ENCODE measurements at places on chromosomes 3 and 15. TPM values are rescaled to one million over a fixed set of nuclear protein-coding genes. Genes with fewer than 3 reads are reported as not detected.
A peak's percentile ranks its signal among the peaks of the same experiment; 100 is the strongest.

SPINK8 gene
- not detected for total RNA-seq

GRCh38 chr15:65868546-65869125, 655 bp upstream of the RAB11A start:
- no peaks in the 10 kb centered on the region for H3K36me3 ChIP-seq
- DNase-seq, result no peak
- no peaks in the 10 kb centered on the region for H3K27me3 ChIP-seq
- H3K4me3 ChIP-seq, result peak overlapping the region; percentile 95

MCTP2 gene
- total RNA-seq, result 13.8 TPM

RARRES1 gene
- total RNA-seq, result 0.31 TPM

- peak overlapping the region; percentile 88 for H3K4me3 ChIP-seq
- peak overlapping the region; percentile 100 for H3K27ac ChIP-seq
- H3K27me3 ChIP-seq, result no peaks in the 10 kb centered on the region
- no peak for DNase-seq
- peaks cover 47% of the 10 kb centered on the region for H3K4me1 ChIP-seq
- no peaks in the 10 kb centered on the region for H3K36me3 ChIP-seq
These were observed 1.6 kb upstream of the RNU6-1 start for GRCh38 chr15:67841513-67841762.

DNA sequence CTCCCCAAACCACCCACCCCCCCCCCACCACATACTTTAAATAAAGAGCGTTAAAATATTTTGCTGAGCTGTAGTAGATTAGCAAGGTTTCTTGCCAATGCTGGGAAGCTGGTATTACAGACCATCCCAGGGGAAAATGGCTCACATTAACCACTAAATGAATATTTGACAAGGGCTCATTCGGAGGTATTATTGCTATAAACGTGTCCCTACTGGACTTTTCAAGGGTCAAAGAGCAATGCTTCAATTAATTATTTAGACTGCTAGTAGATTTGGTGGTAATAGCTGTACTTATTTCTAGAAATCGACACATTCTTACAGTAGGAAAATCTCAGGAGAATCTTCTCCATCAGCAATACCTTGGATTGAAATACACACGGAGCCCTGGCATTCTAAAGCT, 5.2 kb downstream of the SOX2 start:
- H3K4me3 ChIP-seq, result no peak overlapping the region
- no peaks in the 10 kb centered on the region for H3K36me3 ChIP-seq
- H3K27ac ChIP-seq, result no peak overlapping the region
- no peaks in the 10 kb centered on the region for H3K27me3 ChIP-seq

GRCh38 chr3:161508852-161509477, 12.4 kb downstream of the OTOL1 start:
- H3K4me3 ChIP-seq, result no peak overlapping the region
- no peaks in the 10 kb centered on the region for H3K4me1 ChIP-seq
- no peak for DNase-seq
- no peaks in the 10 kb centered on the region for H3K27me3 ChIP-seq

GRCh38 chr3:25508433-25508832, 80.4 kb downstream of the RARB start:
- no peaks in the 10 kb centered on the region for H3K36me3 ChIP-seq
- no peaks in the 10 kb centered on the region for H3K27me3 ChIP-seq
- no peaks in the 10 kb centered on the region for H3K4me1 ChIP-seq
- DNase-seq, result no peak

DNA sequence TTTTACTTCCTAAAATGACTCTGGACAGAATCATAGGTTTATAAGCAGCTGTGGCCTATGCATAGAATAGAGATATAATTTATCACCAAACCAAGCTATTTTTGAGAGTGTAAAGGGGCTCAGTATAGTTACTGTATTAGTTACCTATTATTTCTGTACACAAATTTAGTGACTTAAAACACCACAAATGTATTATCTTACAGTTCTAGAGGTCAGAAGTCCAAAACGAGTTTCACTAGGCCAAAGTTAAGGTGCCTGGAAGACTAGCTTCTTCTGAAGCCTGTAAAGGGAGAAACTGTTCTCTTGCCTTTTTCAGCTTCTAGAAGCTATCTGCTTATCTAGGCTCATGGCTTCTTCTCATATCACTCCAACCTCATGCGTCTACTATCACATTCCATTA, 30.1 kb downstream of the CCDC54 start:
- no peaks in the 10 kb centered on the region for H3K27me3 ChIP-seq
- no peaks in the 10 kb centered on the region for H3K4me1 ChIP-seq
- no peak for DNase-seq
- no peak overlapping the region for H3K27ac ChIP-seq
- H3K36me3 ChIP-seq, result no peaks in the 10 kb centered on the region

Measured in testis (tissue), 5 donors.